Glutamatergic neuron (in vitro differentiated cells): ENCODE measurements at places on chromosomes 7 and 10. TPM values are rescaled to one million over a fixed set of nuclear protein-coding genes. Genes with fewer than 3 reads are reported as not detected.

Gene CLDN4
- 0.54 TPM for total RNA-seq

GRCh38 chr10:80613466-80614170 lies 75.9 kb downstream of the SH2D4B start:
- no peak for DNase-seq

DNA sequence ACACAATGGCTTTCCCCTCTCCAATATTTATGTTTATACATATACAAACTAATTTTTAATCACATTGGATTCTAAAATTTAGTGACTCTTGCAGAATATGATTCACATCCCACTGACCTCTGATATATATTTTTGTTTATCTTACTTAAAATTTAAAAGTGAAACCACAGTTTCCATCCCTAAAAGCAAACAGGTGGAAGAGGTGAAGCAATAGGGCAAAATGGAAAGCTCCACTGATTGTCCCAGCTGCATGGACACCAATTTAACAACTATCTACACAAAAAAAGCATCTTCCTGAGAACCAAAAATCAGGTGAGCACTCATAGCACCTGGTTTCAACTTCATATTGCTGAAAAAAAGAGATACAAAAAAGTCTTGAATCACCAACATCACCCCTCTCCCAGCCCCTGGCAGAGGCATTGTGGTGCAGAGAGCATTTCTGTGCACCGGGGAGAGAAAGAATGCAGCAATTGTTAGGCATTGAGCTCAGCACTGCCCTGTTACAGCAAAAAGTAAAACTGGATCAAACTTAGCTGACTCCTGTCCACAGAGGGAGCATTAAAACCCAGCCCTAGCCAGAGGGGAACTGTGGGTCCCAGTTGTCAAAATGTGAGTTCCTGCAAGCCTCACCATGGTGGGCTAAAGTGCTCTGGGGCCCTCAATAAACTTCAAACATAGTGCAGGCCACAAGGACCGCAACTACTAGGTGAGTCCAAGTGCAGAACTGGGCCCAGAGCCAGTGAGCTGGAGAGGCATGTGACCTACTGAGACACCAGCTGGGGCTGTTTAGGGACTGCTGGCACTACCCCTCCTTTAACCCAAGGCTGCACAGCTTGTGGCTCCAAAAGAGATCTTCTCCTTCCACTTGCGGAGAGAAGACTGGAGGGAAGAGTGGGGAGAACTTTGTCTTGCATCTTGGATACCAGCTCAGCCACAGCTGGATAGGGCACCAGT lies 92.1 kb downstream of the SIRT1 start:
- no peak for DNase-seq

DNA sequence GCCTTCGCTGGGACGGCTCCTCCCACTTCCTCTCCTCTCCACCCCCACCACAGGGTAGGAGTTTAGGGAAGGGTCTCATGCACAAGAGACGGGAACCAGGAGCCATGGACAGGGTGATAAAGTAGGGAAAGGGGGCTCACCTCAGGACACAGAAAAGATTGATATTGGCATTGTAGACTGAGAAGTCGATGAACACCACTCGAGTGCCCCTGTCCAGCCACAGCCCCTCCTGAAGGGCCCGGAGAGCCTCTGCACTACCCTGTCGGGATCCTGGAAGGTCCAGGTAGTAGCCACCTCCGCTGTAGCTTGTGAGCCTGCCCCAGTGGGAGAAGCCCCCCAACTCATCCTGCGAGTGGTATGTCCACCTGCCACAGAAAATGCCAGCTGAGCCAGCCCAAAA lies 10.8 kb upstream of the BLOC1S2 start:
- DNase-seq: no peak

Gene CTTNBP2
- total RNA-seq: 22.2 TPM

- DNase-seq: no peak
Measured at GRCh38 chr7:107234436-107234835, 65.6 kb downstream of the HBP1 start.
